ENCODE measurements at places on chromosomes 12 and 14.
A peak's percentile ranks its signal among the peaks of the same experiment; 100 is the strongest.

DNA sequence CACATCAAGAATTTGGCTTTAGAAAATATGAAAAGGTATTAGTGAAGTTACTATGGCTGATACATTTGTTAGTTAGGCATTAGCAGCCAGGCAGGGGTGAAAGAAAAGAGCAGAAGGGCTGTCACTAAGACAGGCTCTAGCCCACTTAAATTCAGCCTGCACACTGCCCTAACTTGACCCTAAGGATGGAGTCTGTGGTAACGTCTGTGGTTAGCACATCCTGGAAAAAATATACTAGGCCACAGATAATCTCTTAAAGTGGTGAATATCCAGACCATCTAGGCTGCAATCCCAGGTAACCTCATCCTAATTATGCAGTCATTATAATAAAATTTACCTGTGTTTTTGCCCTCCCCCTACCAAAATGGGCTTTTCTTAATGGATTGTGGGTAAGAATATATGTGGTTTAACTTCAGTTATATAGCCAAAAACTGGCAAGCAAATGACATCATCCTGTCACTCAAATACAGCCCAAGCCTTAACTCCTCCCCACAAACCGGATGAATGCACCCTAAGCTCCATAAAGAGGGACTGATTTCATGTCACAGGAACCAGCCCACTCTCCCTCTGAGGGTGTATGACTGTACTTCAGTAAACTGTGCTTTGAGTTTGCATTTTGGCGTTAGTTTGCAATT is 440.9 kb downstream of the LRFN5 start:
- peak; percentile 46 for DNase-seq

- DNase-seq: no peak
Measured at GRCh38 chr12:21305661-21306060, 29.1 kb downstream of the SLCO1A2 start.

DNA sequence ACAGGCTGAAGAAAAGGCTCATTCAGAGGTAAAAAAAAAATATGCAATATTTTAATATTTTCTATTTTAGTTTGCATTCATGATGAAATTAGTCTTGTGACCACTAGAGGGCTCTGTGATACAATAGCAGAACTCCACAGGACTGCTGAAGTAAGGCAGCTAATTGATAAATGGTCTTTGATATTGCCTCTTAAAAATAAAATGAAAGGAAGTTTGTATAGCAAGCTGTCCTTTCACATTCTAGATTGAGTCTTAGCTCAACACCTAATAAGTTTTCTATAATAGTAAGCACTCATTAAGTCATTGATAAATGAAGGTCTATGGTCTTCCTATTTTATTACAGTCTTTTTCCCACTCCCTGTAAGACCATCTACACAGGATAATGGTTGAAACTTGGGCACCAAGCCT is 315.7 kb downstream of the NAV3 start:
- peak; percentile 42 for DNase-seq

- DNase-seq: no peak
Measured at GRCh38 chr14:55128386-55129085, 516 bp upstream of the LGALS3 start.

DNA sequence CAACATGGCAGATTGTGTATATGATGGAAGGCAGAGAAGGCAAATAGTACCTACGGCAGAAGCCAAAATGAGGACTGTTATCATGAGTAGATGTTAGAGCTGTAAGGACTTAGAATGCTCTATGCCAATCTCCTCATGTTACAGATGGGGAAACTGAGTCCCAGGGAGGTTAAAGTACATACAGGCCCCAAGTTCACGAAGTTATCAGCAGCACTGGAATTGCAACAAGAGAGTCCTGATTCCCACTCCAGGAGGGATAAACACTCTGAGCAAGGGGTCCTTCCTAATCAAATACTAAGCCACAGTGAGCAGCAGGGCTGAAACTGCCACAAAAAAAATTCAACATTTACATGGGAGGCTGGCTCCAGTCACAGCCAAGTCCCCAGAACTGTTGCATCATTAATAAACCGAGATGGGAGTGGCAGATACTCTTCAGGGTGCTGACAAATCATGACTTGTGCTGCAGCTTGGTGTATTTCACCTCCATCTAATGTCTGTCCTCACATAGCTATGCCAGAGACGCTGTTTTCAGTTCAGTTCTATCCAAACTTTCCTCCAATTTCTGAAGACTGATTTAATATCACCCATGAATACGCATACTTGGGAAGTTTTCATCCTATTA is 24.2 kb downstream of the NUAK1 start:
- peak; percentile 53 for DNase-seq

- peak; percentile 48 for DNase-seq
Measured at GRCh38 chr14:62289471-62289870, 527.3 kb downstream of the SNAPC1 start.

- no peak for DNase-seq
Measured at GRCh38 chr14:77245820-77246219, 25.2 kb downstream of the NGB start.

GRCh38 chr12:114335607-114336006 is 70.3 kb downstream of the TBX5 start:
- no peak for DNase-seq

- peak; percentile 6 for DNase-seq
Measured at GRCh38 chr12:90174198-90174510, 465.5 kb upstream of the ATP2B1 start.

- DNase-seq: peak; percentile 43
Measured at GRCh38 chr12:18430425-18431048, 169.2 kb downstream of the PIK3C2G start.

GRCh38 chr12:132129007-132129406 is 15.1 kb downstream of the DDX51 start:
- DNase-seq: no peak

- no peak for DNase-seq
Measured at GRCh38 chr12:6084969-6085450, 39.5 kb downstream of the VWF start.

DNA sequence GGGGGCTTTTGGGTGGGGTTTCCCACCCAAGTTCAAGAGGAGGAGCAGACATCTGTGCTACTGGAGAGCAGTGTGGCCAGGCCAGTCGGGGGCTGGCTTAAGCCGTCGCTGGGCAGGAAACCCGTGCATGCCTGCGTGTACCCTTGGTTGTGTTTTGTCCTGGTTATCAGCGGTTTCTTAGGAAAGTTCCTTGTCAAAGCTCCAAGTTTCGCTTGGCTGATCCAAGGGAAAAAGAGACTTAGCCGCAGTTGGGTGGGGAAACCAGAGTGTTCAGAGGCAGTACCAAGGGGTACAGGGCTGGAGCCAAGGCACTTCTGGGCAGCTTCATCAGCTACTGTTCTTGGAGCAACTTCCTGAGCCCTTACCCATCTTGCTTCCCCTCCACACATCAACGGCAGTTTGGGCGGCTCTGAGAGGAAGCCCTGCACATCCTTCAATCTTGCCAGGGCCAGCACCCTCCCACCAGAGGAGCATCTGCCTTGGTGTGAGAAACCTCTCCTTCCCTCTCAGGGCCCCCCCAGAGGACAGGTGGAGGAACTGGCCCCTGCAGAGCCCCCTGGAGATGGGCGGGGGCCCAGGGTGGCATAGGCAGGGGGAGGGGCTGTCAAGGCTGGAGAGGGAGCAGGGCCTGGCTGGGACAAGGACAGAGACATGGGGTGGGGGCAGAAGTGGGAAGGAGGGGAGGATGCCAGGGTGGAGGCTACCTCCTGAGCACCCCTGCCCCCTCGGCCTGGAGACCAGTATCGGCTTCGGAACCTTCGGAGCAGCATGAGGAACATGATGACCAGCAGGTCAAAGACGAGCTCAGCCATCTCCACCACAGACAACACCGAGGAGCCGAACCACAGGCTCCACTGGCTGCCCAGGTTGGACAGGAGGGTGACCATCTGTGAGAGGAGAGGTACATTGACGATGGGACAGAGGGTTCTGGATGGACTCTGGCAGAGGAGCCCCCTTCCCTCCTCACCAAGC is 5.8 kb upstream of the TNFRSF1A start:
- DNase-seq: no peak

- no peak for DNase-seq
Measured at GRCh38 chr12:59031313-59031712, 111.0 kb upstream of the LRIG3 start.

GRCh38 chr12:121443193-121443870 is 43.4 kb downstream of the RNF34 start:
- peak; percentile 69 for DNase-seq

GRCh38 chr12:116727261-116727660 is 10.6 kb downstream of the SPRING1 start:
- no peak for DNase-seq

DNA sequence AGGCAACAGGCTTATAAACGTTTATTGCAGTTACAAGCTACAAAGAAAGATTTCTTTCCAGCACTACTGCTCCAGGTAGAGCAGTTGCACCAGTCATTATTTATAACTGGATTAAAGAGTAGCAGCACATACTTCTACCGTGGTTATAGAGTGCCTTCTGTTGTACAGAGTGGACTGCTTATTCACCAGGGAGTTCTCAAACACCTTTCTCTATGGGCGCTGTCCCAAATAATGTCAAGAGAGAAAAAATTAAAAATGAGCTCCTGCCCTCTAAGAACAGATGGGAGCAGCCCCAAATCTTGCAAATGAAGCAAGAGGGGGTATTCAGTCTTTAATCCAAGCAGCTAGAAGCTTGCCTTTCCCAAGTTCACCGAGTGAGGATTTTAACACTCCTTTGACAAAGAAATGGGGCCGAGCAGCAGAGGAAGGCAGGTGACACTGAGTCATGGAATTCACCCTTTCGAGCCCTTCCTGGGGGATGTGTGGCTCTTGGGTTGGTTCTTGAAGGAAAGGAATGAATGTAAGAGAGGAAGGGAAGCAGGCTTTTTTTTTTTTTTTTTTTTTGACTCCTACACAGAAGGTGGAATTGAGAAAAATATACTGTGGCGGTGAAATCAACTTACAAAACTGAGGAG is 181.2 kb downstream of the PRKCH start:
- DNase-seq: no peak
